ENCODE measurements at places on chromosomes 12 and 14.

DNA sequence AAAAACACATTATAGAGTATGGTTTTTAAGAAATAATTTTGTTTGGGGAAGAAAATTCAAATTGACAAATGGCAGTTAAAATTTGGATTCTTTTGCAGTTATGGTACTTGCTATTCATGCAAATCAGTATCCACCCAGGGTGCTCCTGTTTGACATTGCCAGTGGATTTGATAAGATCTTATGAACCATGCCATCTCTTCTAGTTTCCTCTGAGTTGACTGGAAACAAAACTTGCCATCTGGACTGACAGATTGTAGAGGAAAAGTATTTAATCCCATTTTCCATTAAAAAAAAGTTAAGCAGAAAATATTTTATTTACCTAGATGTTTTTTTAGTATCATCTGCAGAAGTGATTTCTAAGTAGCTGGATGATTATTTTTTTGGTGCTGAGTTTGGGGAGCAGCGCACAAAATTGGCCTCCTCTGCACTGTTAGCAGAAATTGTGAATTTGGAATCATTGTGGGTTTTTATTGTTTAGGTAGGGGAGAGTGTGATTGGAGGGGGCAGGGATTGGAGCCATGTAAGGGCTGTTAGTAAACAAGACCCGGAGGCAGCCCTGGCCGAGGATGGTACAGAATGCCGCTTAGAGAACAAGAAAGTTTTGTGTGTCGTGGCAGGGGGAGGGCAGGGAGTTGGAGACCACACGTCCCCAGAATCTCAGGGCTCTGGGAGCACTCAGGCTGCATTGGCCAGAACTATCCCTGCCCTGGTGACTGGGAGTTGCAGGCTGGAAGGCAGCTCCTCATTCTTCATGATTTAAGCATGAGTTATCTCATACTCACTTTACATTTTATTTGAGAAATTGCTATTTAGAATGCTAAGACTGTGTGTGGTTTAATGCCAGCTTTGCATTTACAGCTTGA, 56.6 kb downstream of the WDR20 start:
- peak; percentile 96 for DNase-seq

- no peak for DNase-seq
Measured at GRCh38 chr14:78446807-78447206, 276.6 kb downstream of the NRXN3 start.

DNA sequence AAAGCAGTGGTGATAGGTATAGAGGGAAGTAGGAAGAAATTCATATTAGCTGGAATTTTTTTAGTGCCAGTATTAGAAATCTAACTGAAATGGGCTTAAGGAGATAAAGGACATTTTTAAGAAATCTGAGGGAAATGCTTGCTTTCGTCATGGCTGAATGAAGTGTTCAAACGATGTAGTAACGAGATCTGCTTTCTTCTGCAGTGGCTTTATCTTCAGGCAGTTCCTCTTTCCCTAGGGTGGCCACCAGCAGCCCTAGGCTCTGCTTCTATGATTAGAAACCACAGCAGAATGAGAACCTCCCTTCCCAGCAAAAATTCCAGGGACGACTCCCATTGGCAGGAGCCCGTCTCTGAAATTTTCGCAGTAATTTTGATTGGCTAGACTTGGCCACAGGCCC, 163.9 kb upstream of the FRMD6 start:
- no peak for DNase-seq

DNA sequence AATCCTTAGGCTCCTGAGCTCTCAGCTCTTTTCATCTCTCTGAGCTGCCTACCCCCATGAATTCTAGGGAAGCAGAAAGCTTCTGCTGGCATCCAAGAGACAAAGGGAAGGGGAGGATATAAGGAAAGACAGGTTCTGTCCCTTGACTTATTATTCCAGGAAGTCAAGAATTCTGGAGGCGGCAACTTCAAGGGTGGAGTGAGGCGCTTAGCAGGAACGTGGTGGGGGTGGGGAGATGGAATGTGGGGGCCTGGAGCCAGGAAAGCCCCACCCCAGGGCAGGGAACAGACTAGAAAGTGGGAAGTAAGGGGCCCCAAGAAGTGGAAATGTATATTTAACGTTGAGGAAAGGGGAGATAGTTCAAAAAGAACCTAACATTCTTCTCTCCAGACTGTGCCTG, 1.4 kb downstream of the CALCOCO1 start:
- DNase-seq = no peak

DNA sequence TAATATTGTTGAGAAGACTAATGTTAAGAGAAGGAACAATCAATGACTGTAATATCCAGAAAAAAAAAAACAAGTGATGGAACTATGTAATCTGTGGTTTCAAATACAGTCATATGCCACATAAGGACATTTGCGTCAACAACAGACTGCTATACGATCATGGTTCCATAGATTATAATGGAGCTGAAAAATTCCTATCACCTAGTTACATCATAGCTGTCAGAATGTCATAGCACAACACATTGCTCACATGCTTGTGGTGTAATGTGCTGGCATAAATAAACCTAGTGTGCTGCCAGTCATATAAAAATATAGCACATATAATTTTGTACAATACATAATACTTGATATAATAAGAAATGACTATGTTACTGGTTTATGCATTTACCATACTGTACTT, 653.5 kb downstream of the TRHDE start:
- DNase-seq = no peak

- DNase-seq = no peak
Measured at GRCh38 chr12:48512855-48513254, 12.6 kb upstream of the OR8S1 start.

GRCh38 chr12:75944097-75944904, 87.3 kb downstream of the PHLDA1 start:
- DNase-seq = no peak

DNA sequence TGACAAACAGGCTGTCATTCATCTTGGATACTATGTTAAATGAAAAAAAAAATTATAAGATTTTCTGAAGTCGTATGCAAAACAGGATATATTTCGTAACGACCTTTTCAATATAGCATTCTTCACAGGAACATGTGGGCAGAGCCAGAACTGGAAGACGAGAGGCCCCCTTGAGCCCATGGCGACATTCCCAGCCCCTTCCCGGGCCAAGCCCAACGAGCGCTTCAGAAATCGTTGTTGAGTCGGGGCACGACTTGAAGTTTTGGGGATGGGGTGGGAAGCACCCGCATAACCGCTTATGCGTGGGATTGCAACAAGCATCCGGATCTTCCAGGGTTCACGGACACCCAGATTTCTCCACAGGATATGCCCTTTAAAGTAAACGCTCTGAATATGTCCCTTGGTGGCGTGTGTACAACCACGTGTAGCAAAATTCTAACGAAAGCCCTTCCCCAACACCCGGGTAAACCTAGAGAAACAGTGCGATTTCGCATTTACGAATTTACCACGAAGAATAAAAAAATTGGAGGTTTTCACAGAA, 736 bp downstream of the C14orf39 start:
- DNase-seq = no peak

DNA sequence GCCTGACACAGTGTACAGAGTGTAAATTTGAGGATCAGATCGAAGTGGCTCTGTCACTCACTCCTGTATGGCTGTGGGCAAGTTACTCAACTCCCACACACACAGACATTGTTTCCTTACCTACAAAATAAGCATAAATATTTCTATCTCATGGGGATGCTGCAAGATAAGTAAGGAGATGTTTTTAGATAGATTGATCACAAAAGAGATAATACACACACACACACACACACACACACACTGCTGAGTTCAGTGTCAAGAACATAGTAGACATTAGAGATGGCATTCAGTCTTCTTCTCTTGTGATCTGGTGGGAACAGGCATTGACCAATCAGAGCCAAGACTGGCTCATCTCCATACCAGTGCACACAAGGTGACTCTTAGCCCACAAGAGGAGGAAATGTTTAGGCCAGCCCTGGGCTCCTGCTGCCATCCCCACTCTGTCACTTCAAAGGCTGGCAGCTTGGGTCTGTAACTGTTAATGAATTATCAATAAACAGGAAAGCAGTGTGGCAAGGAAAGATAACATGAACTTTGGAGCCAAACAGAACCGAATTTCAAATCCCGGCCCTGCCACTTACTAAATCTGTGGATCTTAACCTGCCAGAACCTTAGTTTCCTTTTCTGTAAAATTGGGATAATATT, 3.4 kb upstream of the RNASE8 start:
- no peak for DNase-seq

DNA sequence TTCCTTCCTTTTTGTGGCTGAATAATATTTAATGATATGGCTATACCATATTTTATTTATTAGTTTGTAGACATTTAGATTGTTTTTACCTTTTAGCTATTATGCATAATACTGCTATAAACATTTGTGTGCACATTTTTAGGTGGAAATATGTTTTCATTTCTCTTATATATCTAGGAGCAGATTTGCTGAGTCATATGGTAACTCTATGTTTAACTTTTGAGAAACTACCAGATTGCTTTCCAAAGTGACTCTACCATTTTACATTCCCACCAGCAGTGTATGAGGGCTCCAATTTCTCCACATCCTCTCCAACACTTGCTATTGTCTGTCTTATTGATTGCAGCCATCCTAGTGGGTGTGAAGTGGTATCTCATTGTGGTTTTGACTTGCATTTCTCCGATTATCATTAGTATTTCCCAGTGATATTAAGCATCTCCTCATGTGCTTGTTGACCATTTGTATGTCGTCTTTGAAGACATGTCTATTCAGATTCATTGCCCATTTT, 160.2 kb downstream of the KICS2 start:
- DNase-seq = no peak

DNA sequence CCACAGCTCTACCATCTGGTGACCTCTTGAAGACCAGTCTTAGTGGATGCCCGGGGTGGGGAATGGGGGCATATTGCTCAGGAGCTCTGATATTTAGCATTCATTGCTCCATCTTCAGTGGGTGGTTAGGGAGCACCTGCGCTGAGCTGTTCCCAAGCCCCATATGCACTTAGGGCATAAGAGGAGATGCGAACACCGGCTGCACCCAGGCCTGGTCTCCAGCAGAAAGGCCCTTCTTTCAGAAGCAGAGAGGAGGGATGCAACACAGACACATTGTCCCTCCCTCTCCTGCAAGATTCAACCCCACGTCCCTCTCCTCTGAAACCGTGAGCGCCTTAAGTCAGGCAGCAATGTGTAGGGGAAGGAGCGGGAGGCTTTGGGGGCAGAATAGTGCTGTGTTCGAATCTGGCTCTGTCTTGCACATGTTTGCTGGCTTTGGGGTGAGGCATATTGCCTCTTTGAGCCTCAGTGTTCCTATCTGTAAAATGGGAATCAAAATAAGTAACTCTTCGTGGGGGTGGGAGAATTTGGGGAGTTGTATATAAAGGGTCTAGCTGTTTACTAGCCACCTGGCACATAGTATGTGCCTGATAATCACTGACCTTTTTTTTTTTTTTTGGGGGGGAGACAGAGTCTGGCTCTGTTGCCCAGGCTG, 87.7 kb downstream of the FOXN4 start:
- no peak for DNase-seq

- no peak for DNase-seq
Measured at GRCh38 chr12:32444895-32445294, 45.5 kb downstream of the FGD4 start.

- DNase-seq = no peak
Measured at GRCh38 chr12:31954925-31955858, 4.0 kb upstream of the RESF1 start.

DNA sequence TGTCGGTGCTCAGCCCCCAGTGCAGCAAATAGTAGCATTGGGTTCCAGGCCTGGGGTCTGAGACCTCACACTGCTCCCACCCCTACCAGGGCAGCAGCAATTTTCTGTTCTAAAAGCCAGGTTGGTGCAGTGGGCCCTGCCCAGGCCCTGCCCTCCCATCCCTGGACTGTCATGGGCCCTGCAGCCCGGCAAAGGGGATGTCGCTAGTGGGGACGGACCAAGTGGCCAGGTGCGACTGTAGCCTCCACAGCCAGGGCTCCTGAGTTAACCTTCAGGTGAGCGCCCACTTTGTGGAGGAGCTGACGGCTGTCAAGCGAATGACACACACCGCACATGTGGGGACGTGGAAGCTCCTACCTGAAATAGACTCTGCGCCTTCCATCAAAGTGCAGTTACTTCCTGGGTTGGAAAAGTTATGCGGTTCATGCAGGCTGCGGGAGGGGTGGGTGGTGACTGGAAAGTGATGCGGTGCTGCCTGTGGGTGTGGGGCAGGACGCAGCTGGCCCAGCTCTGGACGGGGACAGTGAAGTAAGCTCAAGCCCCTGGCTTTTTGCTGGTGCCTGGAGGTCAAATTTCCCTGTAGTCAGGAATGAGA, 1.5 kb downstream of the INF2 start:
- no peak for DNase-seq

GRCh38 chr12:23349564-23349963, 599.9 kb downstream of the SOX5 start:
- DNase-seq = no peak

- no peak for DNase-seq
Measured at GRCh38 chr12:6700646-6701051, at the start of gene PIANP. PIANP (minus strand) TSS chr12:6700815; CDS start chr12:6698061, 2,754 bp downstream.

DNA sequence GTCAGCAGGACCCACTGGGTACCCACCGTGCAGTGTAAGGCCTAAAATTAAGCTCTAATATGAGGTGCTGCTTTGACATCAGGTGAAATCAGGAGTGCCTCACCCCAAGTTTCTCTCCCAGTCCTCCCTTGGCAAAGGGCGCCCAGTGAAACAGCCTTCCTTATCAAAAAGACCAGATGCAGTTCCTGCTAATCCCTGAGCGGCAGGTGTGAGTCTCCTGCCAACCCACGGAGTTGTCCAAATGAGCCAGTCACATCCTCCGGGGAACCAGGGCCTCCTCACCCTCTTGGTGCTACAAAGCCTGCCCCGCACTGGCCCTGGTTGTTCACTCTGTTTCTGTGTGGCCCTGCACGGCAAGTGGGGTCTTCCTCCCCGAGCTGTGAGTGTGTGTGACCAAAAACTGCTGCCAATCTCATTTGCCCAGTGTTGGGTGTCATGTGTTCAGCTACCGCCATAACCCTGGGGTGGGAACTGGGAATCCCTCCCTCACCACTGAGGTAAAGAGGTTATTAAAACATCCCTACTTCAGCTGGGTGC, 20.2 kb upstream of the P2RX4 start:
- DNase-seq = no peak

DNA sequence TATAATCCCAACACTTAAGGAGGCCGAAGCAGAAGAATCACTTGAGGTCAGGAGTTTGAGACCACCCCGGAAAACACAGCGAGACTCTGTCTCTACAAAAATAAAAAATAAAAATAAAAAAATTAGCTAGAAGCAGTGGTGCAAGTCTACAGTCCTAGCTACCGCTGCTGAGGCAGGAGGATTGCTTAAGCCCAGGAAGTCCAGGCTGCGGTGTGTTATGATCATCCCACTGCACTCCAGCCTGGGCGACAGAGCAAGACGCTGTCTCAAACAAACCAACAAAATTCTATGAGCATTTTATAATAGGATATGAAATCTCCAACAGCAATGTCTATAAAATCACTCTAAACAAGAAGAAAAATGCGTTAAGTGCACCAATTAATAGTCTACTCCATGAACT, 75.3 kb downstream of the PPP1R12A start:
- no peak for DNase-seq

DNA sequence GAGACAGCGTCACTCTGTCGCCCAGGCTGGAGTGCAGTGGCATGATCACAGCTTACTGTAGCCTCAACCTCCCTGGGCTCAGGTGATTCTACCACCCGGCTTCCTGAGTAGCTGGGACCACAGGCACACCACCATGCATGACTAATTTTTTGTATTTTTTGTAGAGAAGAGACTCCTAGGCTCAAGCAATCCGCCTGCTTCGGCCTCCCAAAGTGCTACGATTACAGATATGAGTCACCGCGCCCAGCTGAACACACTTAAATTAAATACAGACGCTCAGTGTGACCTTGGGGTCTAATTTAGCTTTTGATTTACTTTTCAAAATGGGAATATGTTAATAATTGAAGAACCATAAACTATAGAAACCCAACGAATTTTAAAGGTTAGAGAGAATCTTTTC, 77.2 kb downstream of the C2CD5 start:
- DNase-seq = no peak

GRCh38 chr14:24224618-24225071, 7.5 kb downstream of the NEDD8 start:
- no peak for DNase-seq

Measured in anterior cingulate cortex (tissue), 58 donors.